Stimulated activated CD8-positive, alpha-beta memory T cell treated with anti-CD3 and anti-CD28 coated beads, Interleukin-4, amount 100 ng/mL, for 24 hours (primary cell): ENCODE measurements at places on chromosomes 1 and 21.

DNA sequence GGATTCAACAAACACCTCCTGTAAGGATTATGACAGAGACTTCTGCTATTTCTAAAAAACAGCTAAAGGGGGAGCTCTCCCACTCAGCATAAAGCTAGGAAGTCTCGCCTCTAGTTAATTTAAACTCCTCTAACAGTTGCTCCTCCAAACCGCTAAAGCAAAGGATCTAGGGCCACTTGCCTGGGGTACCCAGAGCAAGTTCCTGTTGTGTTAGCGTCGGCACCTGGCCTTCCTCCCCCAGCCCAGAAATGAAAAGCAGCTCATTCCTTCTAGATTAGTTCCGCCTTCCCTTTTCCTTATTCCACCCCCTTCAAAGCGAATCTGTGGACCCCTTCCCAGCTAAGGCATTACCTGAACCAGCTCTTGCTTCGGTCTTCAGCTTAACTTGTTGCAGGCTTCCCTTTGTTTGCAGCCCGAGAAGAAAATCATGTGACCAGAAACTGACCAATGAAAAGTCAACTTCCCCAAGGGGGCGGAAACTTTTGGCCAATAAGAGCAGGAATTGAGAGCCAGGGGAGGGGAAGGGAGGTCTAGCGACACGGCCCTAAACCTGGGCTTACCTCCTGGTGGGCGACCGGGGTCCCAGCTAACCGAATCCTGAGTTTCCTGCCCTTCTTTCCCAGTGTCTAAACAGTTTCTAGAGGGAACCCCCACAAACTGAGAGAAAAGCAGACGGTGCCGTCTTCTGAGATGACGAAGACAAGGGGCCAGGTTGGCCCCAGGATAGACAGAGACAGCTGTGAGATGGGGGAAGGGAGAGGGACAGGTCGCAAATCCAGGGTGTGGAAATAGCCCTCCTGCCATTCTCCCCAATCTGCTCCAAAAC is at the start of gene PBXIP1:
Gene PBXIP1 (minus strand): TSS at position 382 of the 826 bp plus-strand sequence. CDS start 2,378 bp downstream, outside the sequence.
- peak; percentile 47 for DNase-seq

DNA sequence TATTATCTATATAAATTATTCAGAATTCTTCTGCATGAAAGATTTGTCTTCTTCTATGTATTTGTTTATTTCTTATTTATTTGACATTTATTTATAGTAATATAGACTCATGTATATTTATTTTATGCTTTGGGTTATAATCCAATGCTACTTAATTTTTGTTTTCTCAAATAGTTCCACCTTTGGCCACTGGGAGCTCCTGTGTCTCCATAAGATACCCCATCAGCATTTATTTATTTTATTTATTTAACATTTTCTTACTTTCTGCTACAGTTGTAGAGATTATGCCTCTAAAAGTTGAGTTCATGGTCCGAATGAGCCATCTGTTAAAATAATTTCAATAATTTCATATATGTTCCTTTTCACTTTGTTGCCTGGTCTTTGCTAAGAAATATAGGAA is 289.4 kb downstream of the ADGRL2 start:
- DNase-seq, result no peak

- DNase-seq, result no peak
Measured at GRCh38 chr1:167862432-167863076, 51.4 kb downstream of the ADCY10 start.

- DNase-seq, result no peak
Measured at GRCh38 chr1:178933709-178934490, 63.0 kb upstream of the ANGPTL1 start.

DNA sequence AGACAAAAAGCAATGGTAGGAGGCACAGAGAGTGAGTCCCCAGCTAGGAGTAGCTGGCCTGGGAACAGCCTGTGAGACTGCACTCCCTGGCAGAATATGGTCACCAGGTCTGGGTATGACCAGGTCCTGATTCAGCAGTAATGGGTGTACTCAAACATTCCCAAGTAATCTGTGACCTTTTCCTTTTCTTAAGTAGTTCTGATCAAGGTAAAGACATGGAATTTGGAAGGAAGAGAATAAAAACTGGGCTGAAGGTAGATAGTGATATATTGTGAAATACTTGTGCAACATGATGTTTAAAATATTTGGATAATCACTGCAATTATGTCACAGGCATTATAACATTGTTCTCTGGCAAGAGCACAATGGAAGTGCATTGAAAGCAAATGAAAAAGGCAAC is 147.2 kb upstream of the DPYD start:
- DNase-seq, result no peak

DNA sequence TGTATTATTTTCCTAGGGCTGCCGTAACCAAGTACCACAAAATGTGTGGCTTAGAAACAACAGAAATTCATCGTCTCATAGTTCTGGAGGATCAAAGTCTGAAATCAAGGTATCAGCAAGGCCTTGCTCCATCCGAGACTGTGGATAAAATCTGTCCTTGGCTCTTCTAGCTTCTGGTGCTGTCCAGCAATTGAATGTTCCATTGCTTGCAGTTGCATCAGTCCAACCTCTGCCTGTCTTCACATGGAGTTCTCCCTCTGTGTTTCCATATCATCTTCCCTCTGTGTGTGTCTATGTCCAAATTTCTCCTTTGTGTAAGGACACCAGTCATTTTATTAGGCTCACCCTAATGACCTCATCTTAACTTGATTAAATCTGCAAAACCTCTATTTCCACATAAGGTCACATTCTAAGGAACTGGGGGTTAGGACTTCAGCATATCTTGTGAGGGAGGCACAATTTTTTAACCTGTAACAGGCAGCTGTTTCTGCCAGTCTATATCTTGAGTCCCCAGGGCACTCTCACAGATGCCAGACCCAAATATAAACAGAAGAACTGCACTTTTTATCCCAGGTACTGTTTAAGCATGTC is 84.2 kb downstream of the ERG start:
- DNase-seq, result no peak

GRCh38 chr1:4375812-4376211 is 278.6 kb upstream of the AJAP1 start:
- no peak for DNase-seq

- no peak for DNase-seq
Measured at GRCh38 chr1:1242461-1243265, 3.9 kb downstream of the C1QTNF12 start.

- DNase-seq, result no peak
Measured at GRCh38 chr1:185156288-185156853, 382 bp downstream of the TRMT1L start.

GRCh38 chr1:201357211-201357610 is 20.3 kb downstream of the TNNT2 start:
- DNase-seq, result no peak

- peak; percentile 20 for DNase-seq
Measured at GRCh38 chr1:35726450-35727433, 8.1 kb upstream of the C1orf216 start.

DNA sequence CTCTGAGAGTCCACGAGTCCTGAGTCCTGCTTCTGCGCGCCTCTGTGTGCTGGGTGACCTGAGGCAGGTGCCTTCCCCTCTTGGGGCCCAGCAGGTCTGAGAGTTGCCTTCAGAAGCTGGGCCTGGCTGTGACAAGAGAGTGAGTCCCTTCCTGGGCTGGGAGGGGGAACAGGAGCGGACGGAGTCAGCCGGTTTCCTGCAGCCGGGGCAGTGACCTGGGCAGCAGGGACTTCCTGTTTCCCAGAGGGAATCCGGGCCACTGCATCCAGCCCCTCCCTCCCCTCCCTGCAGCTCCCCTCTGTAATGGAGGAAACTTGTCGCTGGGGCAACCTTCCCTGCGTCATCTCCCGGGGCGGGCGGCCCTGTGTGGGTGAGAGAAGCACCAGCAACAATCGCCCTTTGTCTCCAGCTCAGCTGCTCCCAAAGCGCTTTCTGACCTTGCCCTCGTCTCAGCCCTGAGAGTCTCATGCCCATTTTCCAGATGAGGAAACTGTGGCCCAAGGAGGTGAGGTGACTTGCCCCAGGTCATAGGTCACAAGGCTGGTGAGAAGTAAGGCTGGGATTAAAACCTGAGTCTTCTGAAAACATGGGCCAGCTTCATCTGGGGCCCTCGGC is 61.1 kb downstream of the SDC3 start:
- DNase-seq, result no peak

- DNase-seq, result no peak
Measured at GRCh38 chr1:201025571-201026002, 2.1 kb upstream of the KIF21B start.

GRCh38 chr1:23909412-23909811 is 3.8 kb downstream of the CNR2 start:
- no peak for DNase-seq

DNA sequence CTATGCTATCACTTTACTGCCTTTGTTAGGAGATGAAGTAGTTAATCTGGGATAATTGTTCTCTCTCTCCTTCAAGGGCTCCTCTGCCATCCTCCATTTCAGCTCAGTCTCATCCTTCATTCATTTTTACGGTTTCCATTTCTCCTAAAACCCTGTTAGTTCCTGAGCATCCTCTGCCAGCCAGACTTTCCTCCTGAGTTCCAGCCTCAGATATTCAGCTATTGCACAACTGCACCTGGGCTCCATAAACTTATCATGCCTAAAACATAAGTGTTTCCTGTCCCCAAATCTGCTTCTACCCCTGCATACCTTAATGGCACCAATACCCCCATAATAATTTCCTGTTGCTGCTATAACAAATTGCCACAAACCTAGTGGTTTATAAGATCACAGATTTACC is 39.6 kb upstream of the SOX13 start:
- no peak for DNase-seq

DNA sequence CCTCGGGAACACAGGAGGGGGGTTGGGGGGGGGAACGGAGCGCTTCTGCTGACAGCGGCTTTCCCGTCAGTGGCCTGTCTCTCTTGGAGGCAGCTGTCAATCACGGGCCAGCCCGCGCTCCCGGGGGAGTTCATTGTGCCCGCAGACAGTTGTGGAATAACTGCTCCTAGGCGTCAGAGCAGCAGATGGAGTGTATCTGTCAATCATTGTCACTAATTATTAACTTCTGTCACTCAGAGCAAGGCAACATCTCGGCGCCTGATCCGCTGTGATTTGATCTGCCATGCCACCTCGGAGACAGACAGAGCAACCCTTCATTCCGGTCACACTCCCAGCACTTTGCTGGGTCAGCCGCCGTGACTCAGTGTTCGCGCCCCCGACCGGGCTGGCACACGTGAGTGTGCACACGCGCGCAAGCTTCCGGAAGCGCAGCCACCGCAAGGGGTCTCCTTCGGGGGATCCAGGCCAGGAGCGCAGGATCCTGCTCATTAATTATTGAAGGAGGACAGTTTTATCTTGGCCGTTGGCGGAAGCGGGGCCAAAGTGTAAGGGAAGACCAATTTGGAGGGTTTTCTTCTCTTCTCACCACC is 75.8 kb downstream of the RRAGC start:
- DNase-seq, result no peak

GRCh38 chr21:41024746-41025254 is 143.2 kb upstream of the BACE2 start:
- DNase-seq, result no peak

- DNase-seq, result peak; percentile 24
Measured at GRCh38 chr1:196723325-196724185, 51.1 kb upstream of the CFHR3 start.

GRCh38 chr21:25790122-25790877 is 55.5 kb downstream of the GABPA start:
- no peak for DNase-seq

GRCh38 chr1:23628951-23629387 is 62.6 kb upstream of the RPL11 start:
- no peak for DNase-seq

- DNase-seq, result no peak
Measured at GRCh38 chr1:207923561-207923960, 12.6 kb upstream of the CD34 start.

DNA sequence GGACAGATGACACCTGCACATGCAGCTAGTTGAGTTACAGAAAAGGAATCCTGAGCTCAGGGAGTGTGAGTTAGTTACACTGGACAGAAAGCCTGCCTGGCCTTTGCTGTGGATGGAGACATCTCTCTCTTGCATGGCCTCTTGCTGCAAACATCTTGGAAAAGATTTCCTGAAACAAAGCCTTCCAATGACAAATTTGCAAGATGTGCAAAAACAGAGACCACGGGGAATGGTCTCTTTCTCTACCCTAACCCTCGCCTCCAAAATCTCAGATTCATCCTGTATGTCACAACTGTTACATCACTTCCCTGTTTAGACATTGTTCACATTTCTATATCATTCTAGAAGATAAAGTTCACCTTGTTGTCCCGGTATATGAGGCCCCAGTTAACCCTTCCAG is 415.6 kb downstream of the RYR2 start:
- no peak for DNase-seq
